Smooth muscle cell of the brain vasculature (primary cell): ENCODE measurements at places on chromosomes 3 and 15.

DNA sequence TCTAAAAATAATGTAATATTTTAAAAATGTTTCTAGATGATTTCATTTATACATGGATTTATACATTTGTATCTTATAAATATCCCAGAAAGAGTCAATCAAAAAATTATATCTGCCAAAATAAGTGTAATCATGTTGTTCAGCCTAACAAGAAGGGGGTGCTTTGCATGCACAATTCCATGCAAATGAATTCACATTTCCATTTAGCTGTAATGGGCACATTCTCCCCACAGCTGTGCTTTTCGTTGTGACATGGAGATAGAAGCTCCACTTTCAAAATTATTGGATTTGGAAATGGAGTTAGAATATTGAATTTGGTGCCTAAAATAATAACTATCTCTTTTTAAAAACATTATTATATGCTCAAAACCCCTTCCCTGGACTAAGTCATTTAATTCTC lies 270.6 kb downstream of the PTPRG start:
- DNase-seq = no peak

DNA sequence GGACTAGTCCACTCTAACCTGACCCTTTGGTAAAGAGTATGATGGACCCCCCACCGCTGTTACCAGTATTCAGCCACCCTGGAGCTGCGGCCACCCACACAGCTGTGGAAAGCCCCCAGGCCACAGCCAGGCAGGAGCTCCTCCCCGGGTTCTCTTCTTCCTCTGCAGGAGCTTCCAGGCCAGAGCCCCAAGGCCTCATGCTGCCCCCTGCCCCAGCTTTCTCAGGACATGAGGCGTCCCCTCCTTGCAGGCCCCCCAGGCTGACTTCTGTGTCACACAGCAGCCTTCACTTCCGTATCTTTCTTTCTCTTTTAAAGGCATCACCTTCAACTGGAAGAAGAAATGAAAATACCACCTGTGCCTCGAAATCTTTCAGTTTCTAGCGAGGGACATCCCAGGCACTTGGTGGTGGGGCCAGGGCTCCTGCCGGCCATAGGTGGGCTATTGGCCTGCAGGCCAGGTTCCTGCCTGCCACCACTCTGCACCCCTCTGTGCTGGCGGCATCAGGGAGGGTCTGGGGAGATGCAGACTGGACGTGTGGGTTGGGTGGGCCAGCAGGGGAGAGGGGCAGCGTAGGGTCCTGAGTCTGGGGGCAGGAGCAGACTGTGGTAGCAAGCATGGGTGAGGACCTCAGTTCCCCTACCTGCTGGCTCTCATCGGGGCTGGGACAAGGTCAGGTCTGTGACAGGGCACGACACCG lies 19.9 kb downstream of the KLF13 start:
- DNase-seq = no peak

GRCh38 chr3:108380128-108380795 lies 83.9 kb downstream of the HHLA2 start:
- DNase-seq = no peak

- DNase-seq = no peak
Measured at GRCh38 chr3:134232151-134232550, 18.5 kb downstream of the RYK start.
